Left colon (tissue), 2 donors: ENCODE measurements at places on chromosomes 6 and 20. TPM values are rescaled to one million over a fixed set of nuclear protein-coding genes. Genes with fewer than 3 reads are reported as not detected.
A peak's percentile ranks its signal among the peaks of the same experiment; 100 is the strongest.

DNA sequence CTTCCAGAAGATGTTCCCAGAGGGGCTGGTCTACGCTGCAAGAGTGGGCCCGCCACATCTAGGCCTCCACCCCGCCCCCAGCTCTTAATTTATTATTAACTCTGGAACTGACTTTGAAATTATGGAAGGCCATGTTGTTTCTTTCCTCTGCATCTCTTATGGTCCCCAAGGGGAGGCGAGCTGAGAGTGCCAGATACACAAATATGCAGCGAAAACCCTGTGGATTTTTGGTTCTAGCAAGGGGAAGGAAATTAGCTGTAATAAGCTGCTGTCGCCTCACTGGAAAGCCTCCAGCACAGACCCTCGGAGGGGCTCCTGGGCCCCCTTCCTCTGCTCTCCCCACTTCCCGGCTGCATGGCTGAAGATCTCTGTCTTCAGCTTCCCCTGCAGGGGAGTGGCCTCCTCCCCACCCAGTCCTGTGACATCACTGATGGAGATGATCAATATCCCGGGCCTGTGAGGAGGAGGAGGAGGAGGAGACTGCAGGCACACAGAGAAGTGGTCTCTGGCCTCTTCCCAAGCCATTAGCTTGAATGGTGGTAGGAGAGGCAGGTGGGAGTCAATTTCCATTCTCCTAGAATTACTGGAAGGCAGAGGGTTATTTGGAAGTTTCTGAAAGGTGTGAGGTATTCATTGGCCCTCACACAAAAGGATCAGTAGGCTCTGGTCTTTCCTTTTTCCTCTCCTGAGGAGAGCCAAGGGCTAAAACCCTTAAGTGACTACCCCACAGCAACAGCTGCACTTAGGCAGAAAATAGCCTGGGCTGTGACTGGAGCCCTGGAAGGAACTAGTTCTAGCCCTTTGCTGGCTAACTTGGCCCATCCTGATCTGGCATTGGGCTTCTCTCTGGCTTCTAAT lies 39.7 kb upstream of the CCDC167 start:
- no peak for DNase-seq

DNA sequence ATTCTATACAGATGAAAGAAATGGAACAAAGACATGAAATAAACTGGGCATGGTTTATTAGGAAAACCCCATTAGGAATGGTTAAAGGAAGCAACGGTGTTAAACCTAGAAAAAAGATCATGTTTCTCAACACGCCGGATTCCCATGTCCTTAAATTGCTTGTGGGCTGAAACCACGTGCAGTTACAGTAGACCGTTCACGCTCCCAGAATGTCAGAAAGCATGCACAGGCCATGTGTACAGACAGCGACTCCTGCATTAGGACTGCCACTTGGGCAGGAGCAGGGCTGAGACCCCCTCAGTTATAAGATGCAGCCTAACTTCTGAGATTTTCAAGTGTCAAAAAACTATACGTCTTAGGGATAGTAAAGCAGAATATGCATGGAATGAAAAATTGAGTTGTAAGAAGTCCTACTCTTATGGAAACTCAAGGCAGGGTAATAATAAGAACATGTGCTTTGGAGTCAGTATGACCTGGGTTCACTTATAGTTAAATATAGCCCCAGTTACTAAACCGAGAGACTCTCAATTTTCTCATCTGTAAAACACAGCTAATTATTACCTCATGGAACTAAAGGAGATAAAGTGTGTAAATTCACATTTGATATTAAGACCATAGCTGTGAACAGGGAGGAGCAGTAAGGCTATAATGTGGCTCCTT lies 174.0 kb upstream of the UST start:
- DNase-seq: no peak

DNA sequence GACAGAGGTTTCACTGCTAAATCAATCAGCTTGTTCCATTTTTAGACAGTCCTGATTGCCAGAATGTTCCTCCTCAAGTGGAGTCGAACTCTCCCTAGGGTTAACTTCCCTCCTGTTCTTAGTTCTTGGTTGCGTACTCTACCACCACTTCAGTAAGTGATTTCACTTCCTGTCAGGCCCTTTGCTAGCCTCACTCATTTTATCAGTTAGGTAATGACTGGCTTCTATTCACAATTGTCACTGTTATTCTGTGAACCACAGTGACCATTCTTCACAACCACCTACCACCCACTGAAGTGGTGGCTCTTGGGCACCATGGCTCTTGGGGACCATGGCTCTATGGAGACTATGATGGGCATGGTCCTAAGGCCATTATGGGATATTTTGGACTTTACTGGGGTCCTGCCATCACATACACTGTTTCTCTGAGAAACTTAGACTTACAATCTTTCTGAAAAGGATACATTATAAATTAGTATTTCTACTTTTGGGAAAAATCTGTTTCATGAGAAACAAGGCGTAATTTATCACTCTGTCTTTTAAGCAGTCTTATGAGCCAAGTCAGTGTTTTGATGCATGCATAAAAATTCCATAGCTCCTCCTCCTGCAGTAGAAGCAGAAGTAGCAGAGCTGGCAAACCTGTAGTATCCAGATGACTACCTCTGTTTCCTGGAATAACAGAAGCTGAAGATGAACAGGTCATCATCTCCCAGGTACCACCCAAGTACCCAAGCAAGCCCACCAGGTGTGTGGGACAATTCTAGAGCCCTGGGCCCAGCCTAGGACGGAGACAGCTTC lies 66.3 kb downstream of the ATXN1 start:
- DNase-seq: no peak

DNA sequence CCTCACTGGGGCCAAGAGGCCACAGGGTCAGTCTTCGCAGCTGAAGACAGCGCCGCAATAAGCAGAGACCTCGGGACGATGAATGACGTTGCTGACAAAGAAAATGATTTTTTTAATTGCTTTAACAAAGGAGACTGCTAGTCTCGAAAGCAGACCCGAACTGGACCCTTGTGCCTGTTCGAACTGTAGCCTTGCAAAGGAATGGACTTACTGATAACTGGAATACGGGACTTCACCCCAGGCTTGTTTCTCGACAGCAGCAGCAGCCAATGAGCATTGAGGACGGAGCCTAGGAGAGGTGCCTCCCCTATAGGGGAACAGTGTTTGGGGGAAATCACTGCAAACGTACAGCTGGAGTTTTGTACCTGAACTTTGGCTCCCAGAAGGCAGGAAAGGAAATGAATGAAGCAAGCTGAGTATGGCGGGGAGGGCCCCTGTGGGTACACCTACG lies 1.3 kb upstream of the TAF4 start:
- DNase-seq: peak; percentile 50

BHLHE23 gene
- not detected for total RNA-seq

POM121L2 gene
- 0.11 TPM for total RNA-seq
